ENCODE measurements at places on chromosomes 3 and 15.
A peak's percentile ranks its signal among the peaks of the same experiment; 100 is the strongest.

DNA sequence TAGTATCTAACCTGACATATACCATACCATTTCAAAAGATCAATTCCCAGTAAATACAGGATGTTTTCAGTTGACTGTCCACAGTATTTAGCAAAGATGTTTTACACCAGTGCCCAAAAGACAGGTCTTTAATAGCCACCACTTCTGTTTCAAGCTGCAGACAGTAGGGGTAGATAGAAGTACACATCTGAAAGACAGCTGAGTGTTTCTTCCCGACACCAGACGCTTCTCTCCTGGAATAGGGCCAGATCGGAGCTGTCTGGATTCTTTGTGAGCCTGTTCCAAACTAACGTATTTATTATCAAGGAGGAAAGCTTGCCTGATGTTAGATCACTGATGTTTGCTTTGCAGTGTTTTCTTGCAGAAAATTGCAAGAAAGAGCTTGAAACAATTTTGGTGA lies 136.1 kb upstream of the RBMS3 start:
- no peak for DNase-seq

- no peak for DNase-seq
Observed at GRCh38 chr3:156298938-156299337, 178.6 kb downstream of the KCNAB1 start.

- no peak for DNase-seq
Observed at GRCh38 chr15:55389264-55389607, 18.9 kb downstream of the CCPG1 start.

DNA sequence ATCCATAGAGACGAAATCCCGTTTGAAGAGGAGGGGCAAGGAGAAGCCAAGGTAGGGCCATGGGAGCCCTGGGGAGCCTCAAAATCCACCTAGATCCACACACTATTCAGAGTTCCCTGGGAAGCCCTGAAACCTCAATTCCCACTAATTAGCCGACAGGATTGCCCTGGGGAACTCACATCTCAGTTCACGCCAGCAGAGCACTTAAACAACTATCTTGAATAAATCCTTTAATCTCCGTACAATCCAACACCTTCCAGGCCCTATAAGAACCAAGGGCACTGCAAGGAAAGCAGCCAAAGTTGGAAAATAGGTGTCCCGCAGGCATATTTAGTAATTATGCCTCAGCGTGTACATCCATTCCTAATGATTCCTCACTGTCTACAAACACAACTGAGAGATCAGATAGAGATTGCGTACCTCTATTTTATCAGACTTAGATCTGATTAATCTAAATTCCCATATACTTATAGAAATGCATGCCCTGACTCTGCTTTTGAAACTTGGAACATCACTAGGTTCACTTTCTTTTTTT lies 25.6 kb upstream of the EIF4A2 start:
- no peak for DNase-seq

- DNase-seq: no peak
Observed at GRCh38 chr3:188510366-188510765, 356.4 kb downstream of the LPP start.

- DNase-seq: no peak
Observed at GRCh38 chr3:13162549-13163320, 89.5 kb upstream of the IQSEC1 start.

GRCh38 chr15:45105586-45105985 lies 8.4 kb downstream of the DUOX2 start:
- no peak for DNase-seq

GRCh38 chr15:93088981-93089726 lies at the start of gene RGMA:
Gene RGMA (minus strand): TSS chr15:93089211. CDS start chr15:93088932, 279 bp downstream.
- no peak for DNase-seq

GRCh38 chr3:184481984-184482671 lies 79.5 kb upstream of the EPHB3 start:
- DNase-seq: no peak

- DNase-seq: no peak
Observed at GRCh38 chr3:182954553-182955235, 25.6 kb downstream of the DCUN1D1 start.

DNA sequence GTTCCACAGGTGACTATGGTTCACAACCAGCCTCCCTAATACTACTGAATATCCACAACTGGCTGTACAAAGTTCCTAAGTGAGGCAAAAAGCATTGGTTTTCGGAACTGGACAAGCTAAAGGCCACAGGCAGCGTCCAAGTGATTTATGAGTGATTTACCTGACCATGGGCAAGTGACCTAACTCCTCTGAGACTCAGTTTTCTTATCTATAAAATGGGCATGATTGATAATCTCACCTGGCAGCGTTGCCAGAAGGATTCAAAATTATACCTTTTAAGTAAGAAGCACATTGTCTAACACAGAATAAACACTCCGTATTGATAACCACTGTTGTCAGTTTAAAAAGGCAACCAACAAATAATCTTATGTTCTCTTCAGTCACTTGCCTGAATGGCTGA lies 29.8 kb downstream of the ADAMTS9 start:
- no peak for DNase-seq

GRCh38 chr3:115927197-115927596 lies 303.9 kb downstream of the GAP43 start:
- no peak for DNase-seq

- no peak for DNase-seq
Observed at GRCh38 chr3:182133752-182134151, 422.0 kb downstream of the SOX2 start.

DNA sequence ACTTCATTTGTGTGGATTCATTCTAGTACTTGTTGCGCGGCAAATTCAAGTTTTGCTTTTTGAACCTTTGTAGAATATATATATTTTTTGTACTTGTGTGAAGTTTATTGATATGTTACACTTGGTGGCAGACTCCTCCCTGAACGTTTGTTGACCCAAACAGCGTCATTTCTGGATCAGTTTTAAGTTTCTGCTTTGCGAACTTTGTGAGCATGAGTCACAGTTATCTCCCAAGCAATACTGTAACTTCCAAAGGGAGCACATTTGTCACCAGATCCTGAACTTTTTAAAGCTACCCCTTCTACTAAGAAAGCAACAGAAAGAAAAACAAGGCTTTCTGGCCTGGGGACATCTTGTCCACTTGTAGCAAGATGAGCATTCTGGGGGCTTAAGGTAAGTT lies 74.8 kb upstream of the CACNA2D3 start:
- DNase-seq: no peak

DNA sequence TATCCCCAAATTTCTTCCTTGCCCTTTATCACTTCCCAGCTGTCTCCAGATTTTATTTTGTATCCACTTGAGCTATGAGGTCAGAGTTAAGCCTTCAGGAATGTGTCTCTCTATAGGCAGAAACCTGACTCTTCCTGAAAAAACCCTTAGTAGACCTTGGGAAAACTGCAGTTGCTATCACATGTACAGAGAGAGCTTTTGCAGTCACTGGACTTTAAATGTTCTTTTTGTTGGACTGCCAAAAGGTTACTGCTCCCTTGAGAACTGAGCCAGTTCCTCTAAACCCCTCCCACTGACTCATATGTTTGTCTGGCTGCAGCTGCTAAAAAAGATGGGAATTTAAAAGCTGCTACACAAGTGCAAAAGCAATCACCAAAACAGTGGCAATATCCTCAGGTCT lies 169.1 kb upstream of the CCDC54 start:
- DNase-seq: peak; percentile 68

- no peak for DNase-seq
Observed at GRCh38 chr15:100383302-100384107, 41.7 kb upstream of the ADAMTS17 start.

DNA sequence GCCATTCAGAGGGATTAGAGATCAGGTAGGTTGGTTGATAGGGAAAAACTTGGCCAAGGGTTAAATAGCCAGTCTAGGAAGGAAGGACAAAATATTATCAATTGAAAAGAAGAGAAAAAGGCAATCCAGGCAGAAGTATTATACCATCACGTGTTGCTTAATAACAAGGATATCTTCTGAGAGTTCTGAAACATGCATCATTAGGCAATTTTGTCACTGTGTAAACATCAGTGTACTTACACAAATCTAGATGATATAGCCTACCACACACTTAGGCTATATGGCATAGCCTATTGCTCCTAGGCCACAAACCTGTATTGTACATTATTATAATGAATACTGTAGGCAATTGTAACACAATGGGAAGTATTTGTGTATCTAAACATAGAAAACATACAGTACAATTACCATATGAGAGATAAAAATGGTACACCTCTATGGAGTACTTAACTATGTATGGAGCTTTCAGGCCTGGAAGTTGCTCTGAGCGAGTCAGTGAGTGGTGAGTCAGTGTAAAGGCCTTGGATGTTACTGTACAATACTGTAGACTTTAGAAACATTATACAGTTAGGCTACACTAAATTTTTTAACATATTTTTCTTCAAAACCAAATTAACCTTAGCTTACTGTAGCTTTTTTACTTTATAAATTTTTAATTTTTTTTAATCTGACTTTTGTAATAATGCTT lies 2.7 kb downstream of the TEX55 start:
- no peak for DNase-seq

DNA sequence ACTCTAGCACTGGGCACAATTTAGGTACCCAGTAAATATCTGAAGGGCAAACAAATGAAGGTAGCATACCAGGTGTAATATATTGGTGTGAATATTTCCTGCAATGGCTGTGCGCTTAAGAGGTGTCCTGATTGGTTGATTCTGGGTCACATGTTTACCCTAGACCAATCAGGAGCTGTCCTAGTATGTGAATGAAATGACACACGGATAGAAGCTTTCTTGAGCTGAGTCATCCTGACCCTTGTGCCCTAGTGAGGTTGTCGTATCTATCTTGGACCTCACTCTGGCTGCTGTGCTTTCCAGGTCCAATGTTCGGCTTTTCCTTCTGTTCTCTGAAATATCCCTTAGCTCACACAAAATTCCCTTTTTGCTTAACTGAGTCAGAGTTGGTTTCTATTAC lies 58.1 kb upstream of the FOXP1 start:
- no peak for DNase-seq

DNA sequence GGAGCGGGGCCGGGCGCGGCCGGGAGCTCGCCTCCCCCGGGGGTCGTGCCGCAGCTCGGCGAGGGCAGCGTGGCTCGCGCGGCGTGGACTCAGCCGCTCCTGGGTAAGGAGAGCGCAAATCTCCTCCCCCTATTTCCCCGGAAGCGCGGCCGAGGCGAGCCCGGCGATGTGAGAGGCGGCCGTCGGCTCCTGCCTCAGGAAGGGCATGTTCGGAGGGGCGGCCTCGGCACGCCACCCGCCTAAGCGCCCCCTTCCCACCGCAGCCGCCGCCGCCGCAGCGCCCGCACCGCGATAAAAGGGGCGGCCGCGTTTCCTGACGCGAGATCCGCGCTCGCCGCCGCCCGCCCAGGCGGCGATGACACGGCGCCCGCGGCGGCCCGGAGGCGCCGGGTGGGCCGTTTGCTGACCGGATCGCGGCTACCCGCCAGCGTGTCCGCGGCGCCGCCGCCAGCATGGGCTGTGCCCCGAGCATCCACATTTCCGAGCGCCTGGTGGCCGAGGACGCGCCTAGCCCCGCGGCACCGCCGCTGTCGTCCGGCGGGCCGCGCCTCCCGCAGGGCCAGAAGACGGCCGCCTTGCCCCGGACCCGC lies at the start of gene PDE8A:
PDE8A (plus strand) TSS at position 146 of the 590 bp plus-strand sequence; CDS start at position 453, 307 bp downstream.
- no peak for DNase-seq

- no peak for DNase-seq
Observed at GRCh38 chr3:184687363-184688015, 24.4 kb downstream of the MAGEF1 start.

DNA sequence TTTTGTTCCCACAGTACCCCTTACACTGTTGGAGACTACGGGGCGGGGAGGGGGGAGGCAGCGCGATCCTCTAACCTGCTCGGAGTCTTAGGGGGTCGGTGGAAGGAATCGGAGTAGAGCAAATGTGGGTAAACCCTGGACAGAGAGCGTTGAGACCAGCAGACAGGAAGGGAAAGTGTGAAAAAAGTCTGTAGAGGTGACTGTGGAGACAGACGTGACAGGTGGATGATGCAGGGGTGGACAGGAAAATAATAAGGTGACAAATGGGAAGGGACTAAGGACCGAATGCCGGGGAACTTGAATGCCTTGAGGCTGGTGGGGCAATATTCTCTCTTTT lies 424 bp downstream of the EAF2 start:
- DNase-seq: no peak

GRCh38 chr15:88646951-88647350 lies 8.1 kb downstream of the ISG20 start:
- no peak for DNase-seq

- no peak for DNase-seq
Observed at GRCh38 chr3:195892105-195893043, 16.0 kb downstream of the TNK2 start.

DNA sequence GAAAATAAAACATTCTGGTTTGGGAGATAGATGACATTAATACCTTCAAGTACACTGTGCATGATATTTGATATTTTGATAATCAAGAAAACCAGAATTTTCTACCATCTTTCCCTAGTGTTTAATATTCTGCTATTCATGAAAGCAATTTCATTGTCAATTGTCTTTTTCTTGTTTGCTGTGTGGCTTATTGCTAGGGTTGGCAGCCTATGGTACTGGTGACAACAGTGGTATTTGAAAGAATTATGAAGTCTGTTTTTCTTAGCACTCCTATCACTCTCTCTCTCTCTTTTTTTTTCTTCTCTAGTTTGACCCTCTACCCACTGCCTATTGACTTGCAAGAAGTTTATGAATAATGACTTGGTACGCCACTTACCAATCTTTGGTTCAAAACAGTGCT lies 15.4 kb downstream of the RNF13 start:
- DNase-seq: no peak

DNA sequence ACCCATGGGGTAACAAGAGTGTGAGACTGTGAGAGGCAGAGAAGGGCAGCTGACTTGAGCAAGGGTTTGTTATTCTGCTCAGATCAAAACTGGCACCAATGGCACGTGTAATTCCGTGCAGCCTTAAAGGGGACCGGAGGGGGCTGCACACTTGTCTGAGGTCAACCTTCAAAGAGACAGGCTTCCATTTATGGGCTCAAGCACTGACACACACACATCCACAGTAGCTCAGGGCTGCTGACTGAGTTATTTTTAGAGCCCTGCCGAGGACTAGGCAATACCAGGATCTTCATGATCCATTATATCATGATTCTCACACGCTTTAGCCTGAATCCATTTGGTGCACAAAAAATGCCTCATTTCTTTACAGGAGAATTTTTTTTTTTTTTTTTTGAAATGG lies 20.6 kb upstream of the SPTBN5 start:
- no peak for DNase-seq

DNA sequence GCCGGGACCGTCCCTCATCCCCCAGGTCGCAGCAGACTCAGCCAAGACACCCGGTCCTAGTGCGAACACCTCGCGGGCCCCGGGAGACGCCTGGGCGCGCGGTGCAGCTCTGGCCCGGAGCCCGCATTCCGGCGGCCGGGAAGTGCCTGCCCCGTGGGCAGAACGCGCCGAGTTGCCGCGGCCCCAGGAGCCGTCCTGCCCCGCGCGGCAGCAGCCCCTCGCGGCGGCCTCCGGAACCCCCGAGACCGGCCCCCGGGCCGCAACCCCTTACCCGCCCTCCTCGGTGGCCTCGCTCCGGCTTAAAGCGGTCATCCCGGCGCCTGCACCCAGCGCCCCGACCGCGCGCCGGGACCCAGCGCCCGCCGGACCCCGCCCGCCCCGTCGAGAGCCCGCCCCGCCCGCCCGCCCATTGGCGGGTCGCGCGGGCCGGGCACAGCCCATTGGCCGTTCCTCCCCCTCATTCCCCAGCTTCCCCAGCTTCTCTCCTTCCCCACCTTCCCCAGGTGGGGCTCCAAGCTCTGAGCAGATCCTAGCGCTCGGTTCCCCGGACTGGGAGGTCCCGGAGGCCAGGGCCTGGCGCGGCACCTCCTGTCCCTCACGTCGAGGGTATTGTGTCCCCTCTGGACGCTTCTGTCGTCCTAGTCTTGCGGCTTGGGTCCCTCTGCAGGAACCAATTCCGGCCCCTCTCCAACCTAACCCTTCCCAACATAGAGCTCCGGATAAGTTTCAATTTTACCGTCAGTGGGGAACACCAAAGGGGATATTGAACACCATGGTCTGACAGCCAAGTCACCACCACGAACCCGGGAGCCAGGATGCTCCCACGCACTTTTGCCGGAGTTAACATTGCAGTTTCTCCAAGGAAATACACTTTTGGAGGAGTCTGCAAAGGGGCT lies at the start of gene GRAMD2A:
GRAMD2A (minus strand) TSS at position 328 of the 896 bp plus-strand sequence.
- DNase-seq: peak; percentile 63
